ENCODE measurements at places on chromosomes 5 and 9.

GRCh38 chr5:96903300-96903699 is 27.0 kb downstream of the ERAP2 start:
- no peak for DNase-seq

DNA sequence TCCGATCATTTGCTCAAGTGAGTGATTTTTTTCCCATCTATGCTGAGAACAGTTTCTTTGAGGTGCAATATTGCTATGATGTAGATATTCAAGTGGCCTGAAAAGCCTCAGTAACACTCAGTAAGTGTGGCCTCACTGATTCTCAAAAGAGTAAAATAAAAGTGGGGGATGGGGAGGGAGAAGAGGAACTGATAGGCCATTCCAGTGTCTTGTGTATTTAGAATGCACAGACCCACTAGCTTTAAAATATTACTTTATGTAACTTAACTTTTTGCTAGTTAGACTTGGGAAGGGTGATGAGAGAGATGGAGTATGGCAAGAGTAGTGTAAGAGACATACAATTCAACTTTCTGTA is 79.5 kb upstream of the ZNF608 start:
- no peak for DNase-seq

- DNase-seq: no peak
Measured at GRCh38 chr5:84299959-84300358, 84.7 kb downstream of the EDIL3 start.

DNA sequence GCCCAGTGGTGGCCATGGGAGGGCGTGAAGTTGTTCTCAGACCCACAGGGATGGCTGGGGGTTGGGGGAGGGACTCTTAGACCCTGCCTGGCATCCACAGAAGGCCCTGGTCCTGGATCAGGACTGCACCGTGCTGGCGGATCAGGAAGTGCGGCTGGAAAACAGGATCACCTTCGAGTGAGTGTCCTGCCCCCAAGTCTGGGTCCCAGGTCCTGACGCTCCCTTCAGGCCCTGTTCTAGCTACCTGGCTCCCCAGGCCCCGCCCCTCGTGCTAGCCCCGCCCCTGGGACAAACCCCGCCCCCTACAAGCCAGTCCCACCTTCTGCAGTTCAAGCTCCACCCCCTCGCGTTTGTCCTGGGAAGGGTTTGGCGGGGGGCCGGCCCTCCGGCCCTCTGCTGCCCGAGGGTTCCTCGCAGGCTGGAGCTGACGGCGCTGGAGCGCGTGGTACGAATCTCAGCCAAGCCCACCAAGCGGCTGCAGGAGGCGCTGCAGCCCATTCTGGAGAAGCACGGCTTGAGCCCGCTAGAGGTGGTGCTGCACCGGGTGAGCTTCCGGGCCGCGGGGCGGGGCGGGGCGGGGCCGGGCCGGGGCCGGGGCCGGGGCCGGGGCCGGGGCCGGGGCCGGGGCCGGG is 12.9 kb downstream of the RGS14 start:
- DNase-seq: peak; percentile 23

GRCh38 chr5:139903795-139904565 is 108.4 kb downstream of the PSD2 start:
- DNase-seq: no peak

- no peak for DNase-seq
Measured at GRCh38 chr5:23717486-23717885, 210.1 kb downstream of the PRDM9 start.

DNA sequence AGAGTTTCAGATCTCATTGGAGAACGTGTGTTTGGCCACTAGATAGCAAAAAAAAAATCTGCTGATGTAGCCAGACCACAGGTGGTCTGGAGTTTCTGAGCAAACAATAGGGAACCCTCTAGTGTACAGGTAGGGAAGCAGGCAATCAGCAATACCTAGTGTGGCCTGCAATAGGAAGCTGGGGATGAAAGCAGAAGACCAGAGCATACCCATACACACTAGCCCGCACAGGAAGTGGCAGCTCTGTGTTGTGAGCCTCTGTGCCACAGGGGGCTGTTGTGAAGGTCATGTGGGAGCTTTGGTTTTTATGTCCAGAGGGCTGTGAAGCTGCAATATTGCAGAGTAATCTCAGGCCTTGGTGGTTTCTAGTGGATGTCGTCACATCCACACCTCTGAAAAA is 81.2 kb downstream of the MTAP start:
- no peak for DNase-seq

- DNase-seq: no peak
Measured at GRCh38 chr5:40570408-40571129, 109.1 kb upstream of the PTGER4 start.

DNA sequence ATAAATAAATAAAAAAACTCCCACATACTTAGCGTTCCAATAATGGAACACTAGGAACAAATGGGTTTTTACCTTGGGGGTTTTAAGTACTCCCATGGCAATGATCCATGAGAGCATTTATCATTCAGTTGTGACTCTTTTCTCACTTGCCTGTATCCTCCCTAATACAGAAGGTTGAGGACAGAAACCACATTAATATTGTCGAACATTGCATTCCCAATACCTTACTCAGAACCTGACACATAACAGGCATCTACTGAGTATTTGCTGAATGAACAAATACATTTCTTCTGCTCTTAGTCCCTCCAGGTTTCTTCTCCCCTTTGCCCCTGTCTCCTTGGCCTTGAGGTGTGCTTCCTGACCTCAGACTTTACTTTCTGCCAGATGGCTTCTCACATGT is 175.9 kb downstream of the CEMIP2 start:
- no peak for DNase-seq

DNA sequence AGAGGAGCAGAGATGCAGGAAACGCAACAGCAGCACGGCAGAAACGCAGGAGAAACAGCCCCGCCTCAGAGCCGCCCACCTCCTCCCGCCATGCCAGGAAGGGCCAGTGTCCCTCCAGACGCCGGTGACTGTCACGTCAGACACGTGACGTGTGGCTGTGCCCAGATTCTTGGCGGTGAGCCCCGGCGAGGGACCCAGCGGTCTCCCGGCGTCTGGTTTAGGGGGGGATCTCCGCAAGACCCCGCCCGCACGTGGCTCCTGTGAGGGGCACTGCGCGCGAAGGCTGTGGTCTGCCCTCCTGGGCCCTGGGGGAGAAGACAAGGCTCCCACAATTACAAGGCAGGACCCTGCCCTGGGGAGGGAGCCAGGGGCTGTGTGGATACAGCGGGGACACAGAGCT is 2.4 kb upstream of the LCN8 start:
- DNase-seq: no peak

DNA sequence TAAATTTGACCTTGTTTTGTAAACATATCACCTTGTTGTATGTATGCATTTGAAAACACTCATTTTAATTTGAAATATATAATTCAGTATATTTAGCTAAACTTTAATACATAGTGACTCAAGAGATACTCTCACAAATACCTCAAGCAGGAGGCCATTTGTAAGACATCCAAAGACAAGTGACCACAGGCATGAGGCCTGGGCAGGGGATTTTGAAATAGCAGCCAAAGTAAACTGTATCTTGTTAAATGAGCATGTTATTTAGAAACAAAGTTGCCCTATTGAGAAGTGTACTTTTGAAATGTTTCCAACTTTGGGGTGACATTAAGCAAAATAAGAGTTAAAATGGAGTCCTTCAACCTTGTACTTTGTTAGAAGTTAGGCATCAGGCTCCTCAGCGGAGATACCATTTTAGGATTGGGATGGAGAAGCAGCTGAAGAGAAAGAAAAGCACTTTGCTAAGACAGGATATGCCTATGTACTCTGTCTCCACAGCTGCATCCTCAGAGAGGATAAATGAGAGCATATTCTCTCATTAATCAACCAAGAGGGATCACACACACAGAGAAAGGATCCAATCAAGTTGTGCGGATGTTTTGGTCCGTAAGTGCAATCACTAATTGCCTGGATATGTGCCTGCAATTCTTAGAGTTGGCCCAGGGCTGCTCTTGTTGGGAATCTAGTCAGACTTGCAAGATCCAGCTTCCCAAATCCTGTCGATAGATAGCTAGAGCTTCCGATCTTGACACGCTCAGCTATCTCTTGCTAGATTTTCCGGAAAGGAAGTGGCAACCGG is 157.5 kb upstream of the HAPLN1 start:
- no peak for DNase-seq

DNA sequence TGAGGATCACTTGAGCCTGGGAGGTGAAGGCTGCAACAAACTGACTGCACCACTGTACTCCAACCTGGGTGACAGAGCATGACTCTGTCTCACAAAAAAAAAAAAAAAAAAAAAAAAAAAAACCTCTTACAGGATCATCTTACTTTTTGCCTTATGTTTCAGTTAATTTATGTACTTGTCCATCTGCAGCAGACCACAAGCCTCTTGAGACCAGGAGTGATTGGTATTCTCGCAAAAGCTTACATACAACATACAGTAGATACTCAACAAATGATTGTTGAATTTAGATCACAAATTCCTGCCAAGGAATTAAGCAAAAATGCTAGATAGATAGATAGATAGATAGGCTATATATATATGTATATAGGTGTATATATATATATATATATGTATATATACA is 12.4 kb downstream of the CEMIP2 start:
- no peak for DNase-seq

GRCh38 chr5:141880961-141881801 is 3.0 kb upstream of the PCDH1 start:
- no peak for DNase-seq

- no peak for DNase-seq
Measured at GRCh38 chr5:92912283-92912682, 668.7 kb downstream of the NR2F1-AS1 start.

GRCh38 chr5:82439750-82440445 is 161.7 kb upstream of the RPS23 start:
- no peak for DNase-seq

DNA sequence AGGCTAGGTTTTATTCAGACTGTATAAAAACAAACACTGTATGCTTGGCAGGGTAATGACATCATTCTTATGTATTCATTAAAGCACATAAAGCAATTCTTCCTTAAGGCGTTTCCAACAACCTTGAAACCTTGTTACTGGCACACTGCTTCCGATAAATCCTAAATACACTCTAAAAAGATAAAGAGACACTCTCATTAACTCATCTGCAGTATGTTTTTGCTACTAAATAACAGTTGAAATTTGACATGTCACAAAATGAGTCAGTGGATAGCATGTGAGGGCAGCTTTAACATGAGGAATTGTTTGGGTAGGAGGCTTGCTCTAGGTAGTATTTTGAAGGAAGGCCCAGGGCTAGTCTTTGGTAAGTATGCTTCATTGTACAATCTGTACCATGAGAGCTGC is 13.7 kb downstream of the YIPF5 start:
- no peak for DNase-seq

GRCh38 chr5:34708777-34709176 is 52.6 kb downstream of the RAI14 start:
- DNase-seq: no peak

GRCh38 chr5:147390654-147391225 is 119.1 kb downstream of the DPYSL3 start:
- DNase-seq: no peak

DNA sequence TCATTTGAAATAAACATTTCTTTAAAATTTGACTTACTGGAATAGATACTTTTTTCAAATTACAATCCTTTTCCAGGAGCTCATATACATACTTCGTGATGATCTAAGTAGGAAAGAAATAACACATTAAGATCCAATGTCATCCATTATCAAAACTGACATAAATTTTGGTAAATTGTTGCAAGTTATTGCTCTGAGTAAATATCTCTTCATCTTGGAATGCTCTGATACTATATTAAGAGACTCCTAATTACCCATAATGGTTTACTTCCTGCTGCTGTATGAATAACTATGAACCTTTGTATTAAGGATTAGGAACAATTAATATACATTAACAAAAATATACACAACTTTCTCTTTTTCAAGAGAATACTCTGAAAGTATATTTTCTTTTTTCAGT is 223.0 kb upstream of the POU5F2 start:
- DNase-seq: no peak

DNA sequence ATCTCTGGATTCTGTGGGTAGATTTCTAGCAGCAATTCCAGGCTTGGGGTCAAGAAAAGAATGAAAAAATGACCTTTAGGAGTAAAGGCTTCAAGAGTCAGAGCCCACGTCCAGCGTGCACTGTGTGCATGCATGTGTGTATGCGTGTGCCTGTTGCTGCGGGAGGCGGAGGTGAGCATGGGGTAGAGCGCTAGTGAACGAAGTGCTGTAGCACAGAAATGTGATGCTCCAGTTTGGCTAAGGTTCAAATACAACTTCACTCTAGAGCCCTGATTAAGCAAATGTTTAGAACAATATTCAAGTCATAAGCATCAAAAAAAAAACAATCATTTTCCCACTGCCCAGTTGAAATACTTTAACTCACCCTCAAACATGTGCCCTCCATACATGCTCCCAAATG is 403.9 kb downstream of the ZNF608 start:
- DNase-seq: no peak

- DNase-seq: no peak
Measured at GRCh38 chr5:138316355-138316754, 15.2 kb downstream of the CDC25C start.

DNA sequence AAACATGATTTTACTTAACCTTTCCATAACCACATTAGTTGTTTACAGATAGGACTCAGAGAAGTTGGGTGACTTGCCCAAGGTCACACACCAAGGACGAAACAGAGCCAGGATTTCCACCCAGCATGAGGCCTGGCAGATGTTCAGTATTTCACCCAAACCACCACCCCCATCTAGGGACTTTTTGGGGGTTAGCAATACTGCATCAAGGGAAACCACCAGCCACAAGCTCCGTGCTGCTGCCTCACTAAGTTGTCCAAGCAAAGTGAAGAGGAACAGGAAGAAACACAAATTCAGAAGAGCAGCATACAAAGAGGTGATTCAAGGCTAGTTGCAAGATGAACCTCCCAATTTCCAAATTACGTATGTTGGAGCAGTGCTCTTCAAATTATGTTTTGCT is 219.6 kb upstream of the RORB start:
- no peak for DNase-seq

DNA sequence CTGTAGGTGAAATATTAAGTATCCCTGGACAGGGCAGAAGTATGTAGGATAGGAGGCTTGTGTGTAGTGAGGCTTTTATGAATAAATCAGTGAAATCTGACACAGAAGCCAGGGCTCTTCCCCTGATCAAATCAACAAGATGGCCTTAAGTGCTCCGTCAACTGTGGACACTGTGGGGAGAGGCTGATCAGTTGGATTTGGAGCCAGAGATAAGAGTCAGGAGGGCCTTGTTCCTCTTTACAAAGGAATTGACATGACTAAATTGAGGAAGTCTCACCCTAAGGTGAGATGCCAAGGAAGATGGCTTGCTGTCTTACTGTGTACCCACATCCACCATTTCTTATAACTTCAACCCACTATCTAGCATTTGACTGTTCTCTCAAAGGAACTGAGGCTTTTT is 91.6 kb upstream of the PRRC1 start:
- DNase-seq: no peak
